ENCODE measurements at places on chromosomes 3 and 15. TPM values are rescaled to one million over a fixed set of nuclear protein-coding genes. Genes with fewer than 3 reads are reported as not detected.

The CCDC39 gene
- not detected for total RNA-seq

The SLC22A14 gene
- total RNA-seq = not detected

The SLC28A1 gene
- total RNA-seq = not detected

The DZIP1L gene
- 18.9 TPM for total RNA-seq

The C3orf85 gene
- total RNA-seq = not detected

The SUCNR1 gene
- total RNA-seq = 0.06 TPM

The KLF15 gene
- total RNA-seq = 0.11 TPM

The CTXN2 gene
- not detected for total RNA-seq

The RTP1 gene
- not detected for total RNA-seq

The PLSCR4 gene
- 3.1 TPM for total RNA-seq

The CCR5 gene
- total RNA-seq = not detected

The CCR9 gene
- not detected for total RNA-seq

The SH2D7 gene
- not detected for total RNA-seq

The DUOXA2 gene
- total RNA-seq = not detected

The C2CD4A gene
- not detected for total RNA-seq

The TEX55 gene
- not detected for total RNA-seq

The GRK7 gene
- total RNA-seq = not detected

The ASTE1 gene
- 8.4 TPM for total RNA-seq

The HEMK1 gene
- total RNA-seq = 11.4 TPM

The SETMAR gene
- 22.0 TPM for total RNA-seq

Data from LHCN-M2 (cell line).